Activated CD8-positive, alpha-beta T cell treated with anti-CD3 and anti-CD28 coated beads for 36 hours (primary cell): ENCODE measurements at places on chromosomes 16 and 17. TPM values are rescaled to one million over a fixed set of nuclear protein-coding genes. Genes with fewer than 3 reads are reported as not detected.

VPS25 gene
- total RNA-seq: 63.4 TPM

GDPD1 gene
- total RNA-seq: 1.3 TPM

CAPN15 gene
- 76.4 TPM for total RNA-seq

DHODH gene
- total RNA-seq: 26.5 TPM

RHBDL3 gene
- not detected for total RNA-seq

FA2H gene
- not detected for total RNA-seq

RGS11 gene
- total RNA-seq: not detected

KRTAP1-1 gene
- total RNA-seq: not detected
